ENCODE measurements at places on chromosomes 6 and 20.
A peak's percentile ranks its signal among the peaks of the same experiment; 100 is the strongest.

GRCh38 chr6:152098683-152099082, 291.2 kb downstream of the ESR1 start:
- DNase-seq, result no peak

DNA sequence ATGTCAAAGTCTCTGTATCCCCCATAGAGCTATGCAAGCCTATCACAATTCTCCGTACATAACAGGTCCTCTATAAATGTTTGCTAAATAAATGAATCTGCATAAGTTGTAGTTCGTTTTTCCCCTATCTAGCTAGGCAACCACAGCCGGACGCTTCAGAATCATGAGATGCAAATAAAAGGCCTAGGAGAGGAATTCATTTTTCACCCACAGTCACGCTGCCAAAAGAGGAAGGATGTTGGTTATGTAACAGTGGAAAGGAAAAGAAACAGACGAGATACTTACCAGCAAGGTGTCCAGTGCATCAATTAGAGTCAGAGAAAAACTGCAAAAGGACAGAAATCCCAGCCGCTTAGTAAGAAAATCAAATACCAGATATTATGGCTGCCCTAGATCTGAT, 2.4 kb downstream of the EDEM2 start:
- DNase-seq, result no peak

GRCh38 chr6:126826166-126826714, 292.2 kb upstream of the RSPO3 start:
- DNase-seq, result no peak

GRCh38 chr6:11015102-11015501, 29.0 kb downstream of the ELOVL2 start:
- DNase-seq, result no peak

DNA sequence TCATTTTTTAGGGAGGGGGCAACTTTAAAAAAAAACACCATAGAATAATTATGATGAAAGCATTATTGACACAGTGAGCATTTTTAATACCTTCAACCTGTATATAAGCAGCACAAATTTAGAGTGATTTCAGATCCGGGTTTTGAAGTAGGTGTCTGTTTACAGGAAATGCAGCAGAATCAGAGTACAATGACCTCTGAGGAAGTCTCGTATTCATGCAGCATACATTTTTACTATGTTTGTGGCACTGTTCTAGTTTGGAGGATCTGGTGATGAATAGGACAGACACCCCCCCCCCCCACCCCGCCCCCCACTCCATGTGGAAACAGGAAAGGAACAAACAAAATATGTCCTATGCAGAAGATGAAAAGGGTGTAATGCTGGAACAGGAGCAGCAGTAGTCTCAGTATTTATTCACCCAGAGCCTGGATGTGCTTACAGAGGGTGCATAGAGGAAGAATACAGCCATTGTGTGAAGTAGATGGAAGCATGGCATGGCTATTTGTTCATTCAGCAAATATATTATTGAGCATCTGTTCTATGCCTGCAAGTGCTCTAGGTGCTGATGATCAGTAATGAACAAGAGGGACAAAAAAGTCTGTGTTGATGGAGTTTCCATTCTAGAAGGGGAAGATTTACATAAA, 19.7 kb downstream of the VAPB start:
- no peak for DNase-seq

GRCh38 chr6:113629975-113630737, 227.0 kb upstream of the MARCKS start:
- no peak for DNase-seq

DNA sequence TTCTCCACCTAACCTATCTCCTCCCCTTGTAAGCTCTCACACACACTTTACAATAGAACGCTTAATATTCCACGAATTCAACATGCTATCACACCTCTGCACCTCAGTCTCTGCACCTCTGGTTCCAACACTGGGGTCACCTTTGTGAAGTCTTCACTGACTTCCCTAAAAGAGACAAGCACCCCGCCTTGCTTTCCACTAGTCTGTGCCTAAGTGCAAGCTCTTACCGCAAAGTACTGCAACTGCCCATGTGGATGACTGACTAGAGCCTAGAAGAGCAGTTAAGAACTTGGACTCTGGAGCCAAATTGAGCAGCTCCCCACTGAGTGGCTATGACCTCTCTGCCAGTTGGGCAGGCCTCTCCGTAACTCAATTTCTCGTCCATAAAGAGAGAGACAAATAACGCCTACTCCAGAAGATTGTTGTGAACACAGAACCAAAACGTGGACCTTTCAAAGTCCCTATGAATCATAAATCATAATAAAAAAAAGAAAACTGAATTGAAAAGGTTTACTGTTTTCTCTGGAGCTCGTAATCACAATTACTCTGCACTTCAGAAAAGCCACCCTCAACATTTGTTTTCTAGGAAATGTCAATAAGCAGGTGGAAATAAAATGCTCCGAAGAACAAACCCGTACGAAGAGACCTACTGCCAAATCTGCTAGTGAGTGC, 1.2 kb downstream of the IFNGR1 start:
- DNase-seq, result peak; percentile 6

GRCh38 chr6:83132121-83132520, 60.9 kb downstream of the PGM3 start:
- no peak for DNase-seq

DNA sequence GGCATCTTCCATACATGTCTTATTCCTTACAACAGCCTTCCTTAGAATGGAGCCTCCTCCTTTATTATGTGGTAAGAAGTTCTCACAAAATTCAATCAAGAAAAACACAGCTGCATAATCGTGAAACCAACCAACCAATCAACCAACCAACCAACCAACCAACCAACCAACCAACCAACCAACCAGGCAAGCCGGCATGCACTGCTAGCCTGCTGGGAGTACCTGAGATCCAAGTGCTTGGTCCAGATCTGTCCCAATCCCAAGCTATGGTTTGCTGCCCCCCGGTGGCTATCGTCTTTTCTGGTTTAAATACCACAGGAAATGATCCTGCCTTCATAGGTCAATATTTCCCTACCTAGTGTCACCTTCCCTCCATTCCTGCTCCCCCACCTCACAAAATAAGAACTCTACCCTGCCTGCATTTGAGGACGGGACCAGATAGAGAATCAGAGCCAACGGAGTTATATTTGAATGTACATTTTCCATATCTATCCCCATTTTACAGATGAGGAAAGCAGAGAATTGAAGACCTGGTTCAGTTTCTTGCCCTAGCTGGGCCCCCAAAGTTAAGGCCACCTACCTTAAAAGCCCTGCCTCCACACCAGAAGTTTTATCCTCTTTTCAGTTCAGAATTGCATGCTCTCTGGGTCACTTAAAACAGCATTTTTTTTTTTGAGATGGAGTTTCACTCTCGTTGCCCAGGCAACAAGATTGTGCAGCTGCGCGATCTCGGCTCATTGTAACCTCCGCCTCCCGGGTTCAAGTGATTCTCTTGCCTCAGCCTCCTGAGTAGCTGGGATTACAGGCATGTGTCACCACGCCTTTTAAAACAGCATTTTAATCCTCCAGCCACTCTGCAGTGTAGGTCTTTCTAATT, 27.1 kb downstream of the RAB44 start:
- peak; percentile 72 for DNase-seq

- no peak for DNase-seq
These were observed 88.4 kb downstream of the ID4 start for GRCh38 chr6:19925533-19925932.

DNA sequence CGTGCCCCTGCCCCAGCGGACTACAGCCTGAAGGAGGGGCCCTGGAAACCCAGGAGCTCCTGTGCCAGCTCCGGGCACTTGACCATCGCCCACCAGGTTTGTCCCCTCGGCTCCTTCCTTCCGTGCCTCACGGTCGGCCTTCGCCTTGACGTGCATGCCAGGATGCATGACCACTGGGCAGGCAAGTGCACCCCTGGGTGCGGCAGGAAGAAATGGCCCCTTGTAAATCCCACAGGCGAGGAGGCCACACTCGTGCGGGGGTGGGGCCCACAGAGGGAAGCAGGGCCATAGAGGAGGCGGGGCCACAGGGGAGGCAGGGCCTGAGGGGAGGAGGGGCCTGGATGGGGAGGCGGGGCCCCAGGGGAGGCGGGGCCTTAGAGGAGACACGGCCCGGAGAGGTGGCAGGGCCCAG, 81.7 kb downstream of the YTHDF1 start:
- DNase-seq, result no peak

- no peak for DNase-seq
These were observed 84.6 kb upstream of the SGK1 start for GRCh38 chr6:134402372-134402984.

GRCh38 chr20:58542411-58543095, 27.4 kb upstream of the APCDD1L start:
- DNase-seq, result no peak

DNA sequence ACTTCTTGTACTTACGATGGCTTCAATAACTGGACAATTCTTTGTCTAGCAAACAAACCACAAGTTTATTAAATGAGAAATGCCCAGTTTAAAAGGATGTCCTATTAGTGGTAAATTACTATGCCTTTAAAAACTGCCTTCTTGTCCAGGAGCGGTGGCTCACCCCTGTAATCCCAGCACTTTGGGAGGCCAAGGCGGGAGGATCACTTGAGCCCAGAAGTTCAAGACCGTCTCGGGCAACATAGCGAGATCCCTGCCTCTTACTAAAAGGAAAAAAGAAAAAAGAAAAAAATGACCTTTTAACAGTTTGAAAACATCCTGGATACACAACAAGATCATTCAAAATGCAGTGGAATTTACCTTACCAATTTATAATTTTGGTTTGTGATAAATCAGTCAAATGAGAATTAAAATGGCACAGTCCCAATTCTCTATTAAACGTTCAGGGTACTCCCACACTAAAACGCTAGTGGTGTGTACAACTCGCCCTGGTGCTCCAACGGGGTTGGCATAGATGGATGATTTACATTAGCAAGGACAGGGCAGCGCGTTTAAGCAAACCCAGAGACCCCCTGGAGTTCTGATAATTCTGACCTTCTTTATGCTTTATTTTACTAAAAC, 2.3 kb downstream of the ZBTB2 start:
- DNase-seq, result no peak

- DNase-seq, result no peak
These were observed 11.5 kb downstream of the TOMM6 start for GRCh38 chr6:41798901-41799558.

DNA sequence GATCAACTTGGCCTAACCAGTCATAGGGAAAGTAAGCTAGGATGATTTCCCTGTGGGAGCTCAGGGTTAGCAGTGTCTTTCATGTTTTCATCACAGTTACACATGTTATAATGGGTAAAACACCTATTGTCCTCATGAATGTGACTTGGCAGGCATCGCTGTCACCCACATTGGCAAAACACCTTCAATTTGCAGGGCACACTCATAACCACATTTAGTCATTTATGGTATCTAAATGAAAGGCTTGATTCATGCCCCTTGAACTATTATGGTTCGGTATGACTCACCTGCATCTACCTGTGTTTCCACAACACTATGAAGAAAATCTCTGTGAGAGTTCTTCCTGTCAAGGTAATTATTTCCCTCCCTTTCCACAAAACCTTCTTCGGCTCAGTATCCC, 49.2 kb downstream of the FRK start:
- no peak for DNase-seq

- no peak for DNase-seq
These were observed 108.6 kb upstream of the EYA4 start for GRCh38 chr6:133132466-133132971.

DNA sequence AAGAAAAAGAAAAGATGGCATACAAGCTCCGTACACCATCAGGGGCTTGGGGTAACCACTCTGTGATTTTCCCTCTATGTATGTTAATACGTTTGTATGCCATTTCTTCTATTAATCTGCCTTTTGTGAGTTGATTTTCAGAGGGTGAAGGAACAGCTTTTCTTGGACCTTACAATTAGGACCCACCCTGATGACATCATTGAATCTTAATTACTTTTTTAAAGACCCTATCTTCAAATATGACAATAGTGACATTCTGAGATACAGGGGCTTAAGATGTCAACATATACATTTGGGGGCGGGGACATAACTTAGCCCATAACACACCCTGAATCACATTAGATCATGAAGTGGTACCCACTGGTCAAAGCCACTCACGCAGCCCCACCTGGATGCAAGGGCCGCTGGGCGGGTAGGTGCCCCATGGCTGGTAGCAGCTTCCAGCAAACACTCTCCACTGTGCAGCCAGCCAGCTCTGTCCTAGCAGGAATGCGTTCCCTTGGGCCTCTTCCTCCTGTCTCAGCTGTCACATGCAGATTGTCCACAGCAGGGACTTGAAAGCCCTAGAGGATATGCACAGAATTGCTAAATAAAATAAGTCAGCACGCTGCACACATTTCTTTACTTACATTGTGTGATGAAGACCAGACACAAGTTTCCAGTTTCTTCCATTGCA, 74.5 kb downstream of the FOXF2 start:
- DNase-seq, result no peak

GRCh38 chr20:43492101-43492500, 15.4 kb upstream of the L3MBTL1 start:
- no peak for DNase-seq

- no peak for DNase-seq
These were observed 227.0 kb downstream of the SYNDIG1 start for GRCh38 chr20:24696396-24696795.

- DNase-seq, result no peak
These were observed 159.2 kb downstream of the RPS12 start for GRCh38 chr6:132973514-132973993.

DNA sequence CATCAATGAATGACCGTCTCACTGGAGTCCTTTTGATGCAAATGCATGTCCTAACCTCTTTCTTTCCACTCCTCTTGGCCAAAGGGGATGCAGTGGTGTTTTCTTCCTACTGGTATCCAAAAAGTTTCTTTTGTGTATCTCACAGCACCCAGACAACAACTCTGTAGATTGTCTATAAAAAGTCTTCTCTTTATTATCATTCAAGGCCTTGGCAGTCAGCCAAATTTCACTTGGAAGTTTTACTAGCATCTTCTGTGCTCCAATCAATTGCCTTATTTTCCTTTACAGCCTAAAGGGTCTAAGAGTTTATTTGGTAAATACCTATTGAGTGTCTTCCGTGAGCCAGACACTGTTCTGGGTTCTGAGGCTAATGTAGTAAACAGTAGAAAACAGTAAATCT, 150.2 kb upstream of the RNF217 start:
- DNase-seq, result no peak

DNA sequence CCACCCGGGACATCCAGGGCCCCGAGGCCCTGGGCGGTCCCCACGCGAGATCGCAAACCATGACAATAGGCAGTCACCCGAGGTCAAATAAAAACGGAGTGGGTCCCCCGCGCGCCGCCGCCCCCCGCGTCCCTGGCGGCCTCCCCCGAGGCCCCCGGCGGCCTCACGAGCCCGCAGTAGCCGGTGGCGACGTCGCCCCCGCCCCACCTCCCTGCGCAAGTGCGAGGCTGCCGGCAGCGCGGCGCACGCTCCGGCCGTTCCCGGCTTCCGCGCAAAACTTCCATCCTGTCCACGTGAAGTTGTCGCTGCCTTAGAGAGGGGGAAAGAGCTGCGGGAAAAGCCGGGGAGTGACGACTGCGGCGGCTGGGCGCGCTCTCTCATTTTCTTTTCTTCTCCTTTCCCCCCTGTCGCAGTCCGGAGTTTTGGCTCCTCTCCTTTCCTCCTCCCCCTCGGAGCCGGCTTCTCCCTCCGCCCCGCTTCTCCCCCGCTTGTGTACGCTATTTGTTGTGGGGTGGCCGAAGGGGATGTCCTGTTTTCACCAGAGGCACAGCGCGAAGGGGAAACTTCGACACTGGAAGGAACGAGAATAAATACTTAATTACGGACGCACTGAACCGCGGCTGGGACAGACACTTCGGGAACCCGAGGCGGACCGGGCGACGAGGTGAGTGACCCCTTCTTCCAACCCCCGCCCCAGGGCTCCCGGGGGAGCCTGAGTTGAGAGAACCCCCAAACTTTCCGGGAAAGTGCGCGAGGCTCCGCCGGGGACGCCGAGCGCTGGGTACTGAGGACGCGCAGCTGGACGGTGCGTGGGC, at the start of gene EYA4:
Gene EYA4, plus strand, starts transcription at position 272 of the 815 bp plus-strand sequence. CDS start 33,424 bp downstream, outside the sequence.
- DNase-seq, result no peak

GRCh38 chr6:44298055-44298803, 14.9 kb downstream of the AARS2 start:
- DNase-seq, result no peak

Data from NCI-H446 (cell line).